ENCODE measurements at places on chromosomes 1 and 21. TPM values are rescaled to one million over a fixed set of nuclear protein-coding genes. Genes with fewer than 3 reads are reported as not detected.

The BARHL2 gene
- not detected for total RNA-seq

The HUNK gene
- 1.1 TPM for total RNA-seq

The KCNA3 gene
- 1.1 TPM for total RNA-seq

The PTBP2 gene
- 96.2 TPM for total RNA-seq

All from esophagus muscularis mucosa (tissue), 4 donors.